ENCODE measurements at places on chromosomes 16 and 17.

DNA sequence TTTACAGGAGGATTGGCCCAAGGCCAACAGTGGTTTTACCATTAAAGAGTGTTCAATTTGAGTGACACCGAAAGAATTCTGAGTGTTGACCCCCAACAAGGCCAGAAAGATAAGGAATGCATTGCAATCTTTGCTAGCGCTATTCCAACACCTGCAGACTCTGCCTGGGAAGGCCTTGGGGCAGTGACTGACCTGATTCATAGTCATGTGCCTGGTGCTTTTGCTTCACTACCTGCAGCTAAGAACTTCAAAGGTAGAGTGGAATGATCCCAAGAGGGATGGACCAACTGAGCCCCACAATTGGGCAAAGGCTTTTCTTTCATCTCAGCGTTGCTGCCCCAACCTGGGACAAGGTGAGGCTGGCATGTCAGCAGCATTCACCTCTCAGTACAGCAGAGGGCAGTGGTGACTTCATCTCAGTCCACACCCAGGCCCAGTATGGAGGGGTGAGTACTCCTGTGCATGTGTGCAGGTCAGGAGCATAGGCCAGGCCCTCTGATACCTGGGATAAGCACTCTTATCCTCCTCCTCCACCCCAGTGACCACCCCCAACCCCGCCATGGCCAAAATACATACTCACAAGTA, 149.6 kb upstream of the GNAO1 start:
- no peak for DNase-seq

DNA sequence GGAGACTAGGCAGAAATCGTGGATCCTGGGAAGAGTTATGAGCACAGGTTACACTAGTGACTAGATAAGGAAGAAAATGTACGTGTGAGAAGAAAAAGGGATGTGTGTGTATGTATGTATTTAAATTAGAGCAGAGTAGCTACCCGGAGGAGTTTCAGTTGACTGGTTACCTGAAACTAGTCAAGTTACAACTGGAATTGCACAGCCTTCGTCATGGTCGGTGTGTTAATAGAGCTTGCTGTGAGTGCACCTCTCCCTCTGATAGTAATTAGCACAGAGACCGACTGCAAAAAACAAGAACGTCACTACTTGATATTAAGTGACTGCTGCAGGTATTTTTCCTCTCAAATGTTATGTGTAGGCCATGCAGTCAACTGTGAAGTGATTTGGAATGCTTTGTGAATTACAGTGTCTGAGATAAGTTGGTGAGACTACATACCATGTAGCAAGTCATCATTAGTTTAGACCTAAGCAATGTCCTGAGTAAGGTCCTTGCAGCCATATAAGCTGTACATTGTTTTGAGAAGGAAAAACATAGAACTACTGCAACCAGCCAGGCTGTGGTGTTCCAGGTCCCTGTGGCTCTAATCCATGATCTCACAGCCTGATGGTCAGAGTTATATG, 95.7 kb downstream of the WNT3 start:
- no peak for DNase-seq

DNA sequence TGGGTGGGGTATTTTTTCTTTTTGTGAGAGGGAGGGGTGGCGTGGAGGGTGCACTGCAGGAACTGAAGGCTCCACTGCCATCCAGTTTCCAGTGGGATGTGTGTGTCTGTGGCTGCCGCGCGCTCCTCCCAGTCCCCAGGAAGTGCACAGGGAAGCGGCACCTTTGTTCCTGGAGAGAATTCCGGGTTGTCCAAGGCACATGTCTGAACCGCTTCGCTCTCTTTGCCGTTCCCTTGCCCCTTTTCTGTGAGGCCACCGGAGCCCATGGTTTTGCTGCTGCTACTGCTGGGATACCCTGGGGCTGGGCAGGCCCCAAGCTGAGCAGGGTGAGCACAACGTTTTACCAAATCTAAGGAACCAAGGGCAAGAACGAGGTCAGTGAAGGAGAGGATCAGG, 19.5 kb downstream of the ACSF3 start:
- DNase-seq, result no peak

- no peak for DNase-seq
These were observed 7.3 kb downstream of the CX3CL1 start for GRCh38 chr16:57379579-57379978.

GRCh38 chr17:60720763-60721531, 43.3 kb downstream of the BCAS3 start:
- no peak for DNase-seq

DNA sequence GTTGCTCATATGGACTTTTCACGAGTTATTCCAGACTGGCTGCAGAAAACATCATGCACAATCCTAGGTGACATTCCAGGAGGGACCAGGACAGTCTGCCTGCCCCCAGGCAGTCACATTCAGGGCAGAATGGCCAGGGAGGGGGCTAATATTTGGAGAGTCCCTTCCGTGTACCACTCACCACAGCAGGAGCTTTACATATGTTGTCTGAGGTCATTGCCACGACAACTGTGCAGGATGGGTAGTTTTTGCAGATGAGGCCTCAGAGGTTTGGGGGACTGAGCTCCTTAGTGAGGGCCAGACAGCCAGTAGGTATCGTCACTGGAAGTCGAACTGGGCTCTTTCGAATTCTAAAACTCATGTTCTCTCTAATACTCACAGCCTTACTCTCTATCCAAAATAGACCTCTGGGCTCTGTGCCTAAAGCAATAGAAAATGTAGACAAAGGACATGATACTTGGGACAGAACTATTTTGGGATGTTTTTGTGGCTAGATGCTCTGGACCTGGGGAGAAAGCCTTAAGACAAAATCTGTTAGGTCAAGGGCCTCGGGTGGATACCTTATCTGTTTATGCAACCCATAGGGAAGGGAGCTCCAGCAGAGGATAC, 338.5 kb downstream of the MAF start:
- DNase-seq, result no peak

- no peak for DNase-seq
These were observed 58.8 kb upstream of the MAF start for GRCh38 chr16:79659344-79659743.

GRCh38 chr16:71859762-71860521, 14.2 kb downstream of the ATXN1L start:
- no peak for DNase-seq

DNA sequence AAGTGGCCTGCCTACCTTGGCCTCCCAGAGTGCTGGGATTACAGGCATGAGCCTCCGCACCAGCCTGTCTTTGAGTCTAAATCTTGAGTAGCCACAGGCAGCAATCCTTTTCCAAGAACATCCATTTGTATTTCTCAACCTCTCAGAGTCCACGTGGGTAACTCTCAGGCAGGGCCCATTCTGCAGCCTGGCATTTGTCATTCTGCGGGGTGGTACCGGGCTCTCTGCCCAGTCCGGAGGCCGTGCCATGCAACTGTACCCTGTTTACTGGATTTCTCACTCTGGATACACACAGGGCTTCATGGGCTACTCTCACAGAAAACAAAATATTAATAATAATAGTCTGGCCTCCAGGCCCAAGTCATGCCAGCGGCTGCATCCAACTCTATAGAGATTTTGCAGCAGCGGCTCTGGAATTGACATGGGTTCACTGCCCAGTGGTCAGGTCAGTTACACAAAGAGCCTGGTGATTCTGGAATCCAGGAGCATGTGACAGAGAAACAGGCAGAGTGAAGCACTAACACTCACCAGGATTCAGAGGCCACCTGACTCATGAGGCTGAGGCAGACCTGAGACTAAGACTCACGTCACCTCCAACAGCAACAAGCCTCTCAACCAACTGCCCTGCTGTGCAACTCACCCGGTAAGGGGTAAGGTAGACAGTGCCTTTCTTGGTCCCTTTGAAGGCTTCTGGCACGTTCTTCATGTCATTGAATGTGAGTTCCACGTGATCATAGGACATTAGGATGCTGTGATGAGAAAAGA, 4.0 kb downstream of the WBP2 start:
- no peak for DNase-seq

- no peak for DNase-seq
These were observed 129.3 kb upstream of the TMEM97 start for GRCh38 chr17:28189667-28190066.

GRCh38 chr17:44932787-44933097, 14.8 kb downstream of the KIF18B start:
- no peak for DNase-seq

- DNase-seq, result peak; percentile 68
These were observed 8.6 kb downstream of the SARM1 start for GRCh38 chr17:28379814-28380801.

DNA sequence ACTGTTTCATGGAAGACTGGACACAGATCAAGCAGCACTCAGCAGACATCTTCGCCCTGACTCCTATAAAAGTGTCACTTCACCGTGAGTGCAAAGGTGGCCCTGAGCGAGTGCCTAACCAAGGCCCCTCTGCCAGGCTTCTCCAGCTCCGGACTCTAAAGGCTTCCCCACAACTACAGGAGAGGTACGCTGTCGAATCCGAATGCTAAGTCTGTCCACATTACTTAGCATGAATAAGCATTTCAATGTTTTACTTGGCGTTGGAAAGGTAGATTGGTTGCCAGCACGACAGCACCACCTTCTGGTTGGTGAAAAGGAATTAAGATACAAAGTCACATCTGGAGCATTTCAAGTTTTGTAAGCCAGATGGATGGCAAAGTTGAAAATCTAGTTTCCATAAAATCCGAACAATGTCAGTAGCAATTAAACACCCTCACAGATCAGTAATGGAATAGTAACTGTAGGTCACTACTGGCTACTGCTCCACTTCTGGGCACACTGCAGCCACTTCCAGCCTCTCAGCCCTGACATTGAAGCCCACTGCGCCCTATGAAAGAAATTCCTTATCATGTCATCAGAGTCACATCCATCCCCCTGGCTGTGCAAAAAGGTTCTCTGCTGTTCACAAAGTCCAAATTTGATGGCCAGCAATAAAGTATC, 100.9 kb downstream of the PARN start:
- DNase-seq, result peak; percentile 53

DNA sequence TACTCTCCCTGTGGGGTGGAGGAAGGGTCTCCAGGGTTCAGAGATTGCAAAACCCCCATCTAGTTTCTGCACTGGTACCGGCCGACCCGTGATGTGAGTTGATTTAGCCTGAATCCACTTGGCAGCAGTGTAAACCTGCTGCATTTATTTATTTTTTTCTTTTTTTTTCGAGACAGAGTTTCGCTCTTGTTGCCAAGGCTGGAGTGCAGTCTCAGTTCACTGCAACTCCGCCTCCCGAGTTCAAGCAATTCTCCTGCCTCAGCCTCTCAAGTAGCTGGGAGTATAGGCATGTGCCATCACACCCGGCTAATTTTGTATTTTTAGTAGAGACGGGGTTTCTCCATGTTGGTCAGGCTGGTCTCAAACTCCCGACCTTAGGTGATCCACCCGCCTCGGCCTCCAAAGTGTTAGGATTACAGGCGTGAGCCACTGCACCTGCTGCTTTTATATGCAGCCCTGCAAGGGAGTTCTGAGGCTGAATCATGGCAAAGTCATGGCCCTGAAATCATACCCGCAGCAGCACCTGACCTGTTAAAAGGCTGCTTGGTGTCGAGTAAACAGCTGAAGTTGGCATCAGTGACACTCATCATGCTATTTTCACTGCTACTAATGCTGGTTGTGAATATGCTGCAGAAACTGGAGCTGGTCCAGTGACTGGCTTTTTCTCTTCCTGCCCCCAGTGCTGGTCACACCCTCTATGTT, 21.4 kb downstream of the DEXI start:
- no peak for DNase-seq

- DNase-seq, result no peak
These were observed 108.9 kb downstream of the ENGASE start for GRCh38 chr17:79183293-79184158.

DNA sequence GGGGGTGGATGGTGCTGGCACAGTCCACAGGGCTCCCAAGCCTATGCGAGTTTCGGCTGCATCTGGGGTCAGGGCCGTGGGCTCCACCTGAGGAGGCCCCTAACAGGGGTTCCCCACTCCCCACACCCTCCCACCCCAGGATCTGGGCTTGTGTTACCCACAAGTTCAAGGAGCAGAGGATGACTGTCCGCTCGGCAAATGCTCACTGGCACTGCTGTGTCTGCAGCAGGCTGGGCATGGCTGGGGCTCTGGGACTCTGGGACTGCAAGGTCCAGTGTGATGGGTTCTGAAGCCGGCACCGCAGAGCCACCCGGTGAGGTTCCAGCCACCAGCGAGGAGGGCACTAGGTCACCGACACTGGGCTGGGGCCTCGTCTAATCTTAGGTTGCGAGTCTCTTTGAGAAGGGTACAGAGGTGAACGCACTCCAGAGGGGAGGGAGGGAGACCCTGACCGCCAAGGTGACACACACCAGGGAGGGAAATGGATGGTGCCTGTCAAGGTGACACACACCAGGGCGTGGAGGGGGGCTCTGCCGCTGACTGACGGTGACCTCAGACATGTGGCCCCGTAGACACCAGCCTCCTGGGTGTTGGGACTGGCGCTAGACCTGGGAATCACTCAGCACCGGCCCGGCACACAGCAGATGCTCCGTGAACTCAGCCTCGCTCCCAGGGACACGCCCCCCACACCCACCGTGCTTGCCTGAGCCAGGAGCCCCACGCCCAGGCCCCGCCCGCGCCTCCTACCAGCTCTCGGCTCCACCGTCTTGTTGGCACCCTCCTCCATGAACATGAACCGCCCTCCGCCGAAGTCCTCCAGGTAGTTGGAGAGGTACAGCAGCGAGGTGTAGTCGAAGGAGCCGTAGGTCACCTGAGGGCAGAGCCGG, 20.5 kb upstream of the HEXD start:
- DNase-seq, result no peak

GRCh38 chr16:68884401-68884800, 41.1 kb downstream of the TANGO6 start:
- DNase-seq, result no peak

DNA sequence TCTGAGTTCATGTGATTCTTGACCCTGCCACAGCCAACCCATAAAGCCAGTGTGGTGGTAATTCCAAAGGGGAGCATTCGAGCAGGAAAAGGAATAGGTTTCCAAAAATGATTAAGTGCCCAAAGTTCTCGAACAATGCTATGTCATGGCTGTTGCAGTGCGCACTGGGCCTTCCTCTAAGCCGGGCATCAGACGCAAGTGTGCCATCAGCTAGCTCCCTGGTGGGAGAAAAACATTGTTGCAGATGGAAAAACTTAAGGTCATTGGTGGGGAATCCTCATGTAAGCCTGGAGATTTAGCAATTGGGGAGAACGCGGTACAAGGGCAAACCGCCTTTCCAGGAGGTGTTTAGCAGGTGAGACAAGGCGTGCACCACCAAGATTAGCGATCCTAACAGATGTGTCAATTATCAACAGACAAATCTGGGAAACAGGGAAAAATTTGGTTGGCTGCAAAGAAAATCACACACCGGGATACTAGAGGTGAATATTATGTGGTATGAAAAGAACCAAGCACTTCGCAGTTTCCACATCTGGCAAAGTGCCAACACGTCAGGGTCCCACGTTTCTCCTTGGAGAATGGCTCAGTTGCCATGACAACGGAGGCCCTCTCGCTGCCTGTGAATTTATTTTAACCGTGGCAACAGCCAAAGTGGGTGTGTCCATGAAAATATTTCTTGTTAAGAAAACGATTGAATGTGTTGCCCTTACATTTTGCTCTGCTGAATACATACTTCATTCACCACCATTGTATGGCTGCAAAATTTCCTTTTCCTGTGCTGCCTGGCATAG, 118.5 kb upstream of the CACNG5 start:
- no peak for DNase-seq

DNA sequence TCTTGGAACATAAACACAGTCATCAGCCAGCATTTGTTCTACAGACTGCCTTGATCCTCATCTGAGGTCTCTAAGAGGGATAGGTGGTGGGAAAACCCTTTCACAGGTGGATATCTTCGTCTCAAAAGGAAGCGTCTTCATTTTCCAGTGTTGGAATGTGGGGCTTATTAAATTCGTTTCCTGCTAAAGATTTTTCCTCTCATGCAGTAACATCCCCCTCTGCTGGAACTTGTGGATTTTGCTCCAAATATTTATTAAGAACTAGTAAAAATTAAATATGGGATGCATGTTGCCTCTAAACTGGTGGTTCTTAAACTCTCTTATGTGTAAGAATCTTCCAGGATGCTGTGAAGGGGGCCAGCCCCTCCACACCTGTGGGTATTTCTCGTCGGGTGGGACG, 20.1 kb upstream of the MLYCD start:
- DNase-seq, result no peak

All from BJ (cell line).